ENCODE measurements at places on chromosomes 1 and 21. TPM values are rescaled to one million over a fixed set of nuclear protein-coding genes. Genes with fewer than 3 reads are reported as not detected.

PDC gene
- total RNA-seq: not detected

DNA sequence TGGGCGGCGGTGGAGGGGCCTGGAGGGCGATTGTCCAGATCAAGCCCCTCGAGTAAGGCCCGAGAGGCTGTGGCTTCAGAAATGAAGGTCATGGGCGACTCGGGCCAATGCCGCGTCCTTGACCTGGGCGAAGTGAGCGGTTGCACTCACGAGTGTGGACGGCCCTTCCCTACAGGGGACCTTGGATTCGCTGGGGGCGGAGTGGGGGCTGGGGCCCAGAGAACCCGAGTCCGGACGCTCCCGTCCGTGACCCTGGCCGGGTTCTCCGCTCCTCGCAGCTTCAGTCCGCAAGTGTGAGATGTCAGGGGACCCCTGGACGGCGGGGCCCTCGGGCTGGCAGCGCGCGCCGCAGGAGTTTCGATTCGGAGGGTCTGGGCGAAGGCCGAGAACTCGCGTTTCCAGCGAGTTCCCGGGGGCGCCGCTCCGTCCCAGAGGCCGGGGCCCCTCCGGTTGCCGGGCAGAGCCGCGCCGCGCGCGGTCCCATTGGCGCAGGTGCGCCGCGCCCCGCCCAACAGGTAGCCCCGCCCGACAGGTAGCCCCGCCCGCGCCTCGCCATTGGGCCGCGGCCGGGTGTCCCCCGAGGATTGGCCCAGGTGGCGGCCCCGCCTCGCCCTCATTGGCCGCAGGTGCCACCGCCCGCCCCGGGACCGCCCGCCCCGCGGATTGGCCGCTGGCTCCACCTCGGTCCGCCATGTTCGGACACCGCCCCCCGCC, at the start of gene PRKCZ:
Gene PRKCZ (plus strand): TSS at position 694 of the 714 bp plus-strand sequence. CDS start 220 bp downstream, outside the sequence.
- DNase-seq: peak; percentile 85

- no peak for DNase-seq
Measured at GRCh38 chr1:30668024-30668423, 55.4 kb downstream of the MATN1 start.

DNA sequence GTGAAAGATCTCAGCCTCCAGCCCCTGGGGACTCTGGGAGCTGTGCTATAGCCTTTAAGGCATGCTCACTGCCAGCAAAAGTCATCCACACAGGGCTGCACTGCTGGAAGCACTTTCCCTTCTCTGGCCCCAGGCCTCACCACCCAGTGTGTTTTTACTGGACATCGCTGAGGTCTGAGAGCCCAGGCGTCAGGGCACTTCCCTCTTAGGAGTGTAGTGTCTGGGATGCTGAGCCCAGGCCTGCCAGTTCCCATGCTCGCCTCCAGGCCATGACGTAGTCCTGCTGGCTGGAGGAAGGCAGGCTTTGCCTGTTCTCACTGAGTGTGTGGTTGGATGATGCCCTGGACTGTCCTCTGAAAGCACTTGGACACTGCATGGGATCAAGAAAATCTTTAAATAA, 101.2 kb downstream of the GDAP2 start:
- DNase-seq: no peak

- DNase-seq: no peak
Measured at GRCh38 chr1:18288722-18289121, 181.1 kb downstream of the IGSF21 start.

All from SK-MEL-5 (cell line).